ENCODE measurements at places on chromosomes 1 and 21.
A peak's percentile ranks its signal among the peaks of the same experiment; 100 is the strongest.

- DNase-seq, result no peak
Observed at GRCh38 chr1:214603819-214604252, 841 bp downstream of the CENPF start.

DNA sequence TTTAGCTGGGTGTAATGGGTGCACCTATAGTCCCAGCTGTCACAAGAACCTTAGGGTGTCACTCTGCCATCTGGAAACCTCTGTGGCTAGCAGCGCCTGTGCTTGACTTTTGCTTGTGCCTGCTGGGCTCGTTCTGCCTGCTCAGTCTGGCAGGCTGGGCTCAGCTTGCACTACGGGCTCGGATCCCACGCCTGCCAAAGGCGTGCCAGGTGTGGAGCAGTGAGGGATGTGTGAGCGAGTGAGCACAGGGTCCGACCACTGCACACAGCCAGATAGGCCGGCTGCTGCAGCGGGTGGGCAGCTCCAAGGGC lies 2.8 kb upstream of the LSM10 start:
- DNase-seq, result no peak

DNA sequence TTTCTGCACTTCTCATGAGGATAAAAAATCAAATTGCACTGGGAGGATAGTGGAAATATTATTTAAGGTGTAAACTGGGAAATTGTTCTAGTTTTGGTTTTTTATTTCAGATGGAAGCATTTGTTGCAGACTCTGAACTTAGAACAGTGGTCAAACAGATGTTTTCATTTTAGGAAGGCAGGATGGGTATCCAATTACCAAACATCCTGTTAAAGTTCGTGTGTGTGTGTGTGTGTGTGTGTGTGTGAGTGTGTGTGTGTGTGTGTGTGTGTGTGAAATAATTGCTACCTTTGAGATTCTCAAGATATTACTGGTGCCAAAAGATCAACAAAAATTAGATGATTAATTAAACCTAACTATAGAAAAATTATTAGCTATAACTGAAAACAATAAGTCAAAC lies 24.3 kb upstream of the DUSP10 start:
- DNase-seq, result no peak

GRCh38 chr1:62295921-62296491 lies 23.2 kb downstream of the KANK4 start:
- DNase-seq, result no peak

- peak; percentile 13 for DNase-seq
Observed at GRCh38 chr21:42737951-42738590, 84.7 kb downstream of the PDE9A start.

- DNase-seq, result no peak
Observed at GRCh38 chr21:32364796-32365195, 28.0 kb downstream of the URB1 start.

GRCh38 chr1:178220094-178220493 lies 126.2 kb downstream of the RASAL2 start:
- DNase-seq, result no peak

DNA sequence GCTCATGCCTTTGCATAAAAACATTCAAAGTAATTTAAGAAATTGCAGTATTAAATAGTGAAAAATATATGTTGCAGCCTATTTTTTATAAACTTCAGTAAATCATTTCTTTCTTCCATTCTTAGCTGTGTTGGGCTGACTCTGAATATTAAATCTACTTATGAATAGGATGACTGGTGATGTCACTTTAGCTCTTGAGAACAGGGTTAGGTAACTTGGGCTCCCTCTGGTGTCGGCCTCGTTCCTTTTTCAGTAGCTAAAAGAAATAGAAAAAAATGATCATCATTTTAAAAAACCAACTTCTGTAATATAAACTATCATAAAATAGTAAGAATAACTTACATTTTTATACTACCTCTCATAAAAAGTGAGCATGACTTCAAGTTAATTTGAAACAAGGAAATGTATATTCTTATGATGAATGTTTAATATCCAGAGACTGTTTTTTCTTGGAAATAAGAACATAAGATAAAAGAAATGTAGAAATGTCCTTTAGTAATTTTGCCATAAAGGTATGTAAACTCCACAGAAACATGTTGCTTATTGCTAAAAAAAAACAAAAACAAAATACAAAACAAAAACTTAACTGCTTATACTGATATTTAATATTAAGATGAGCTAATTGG lies 26.8 kb upstream of the NCAM2 start:
- DNase-seq, result no peak

GRCh38 chr1:148318904-148319242 lies 164.2 kb downstream of the PPIAL4G start:
- no peak for DNase-seq
